ENCODE measurements at places on chromosomes 16 and 17.

DNA sequence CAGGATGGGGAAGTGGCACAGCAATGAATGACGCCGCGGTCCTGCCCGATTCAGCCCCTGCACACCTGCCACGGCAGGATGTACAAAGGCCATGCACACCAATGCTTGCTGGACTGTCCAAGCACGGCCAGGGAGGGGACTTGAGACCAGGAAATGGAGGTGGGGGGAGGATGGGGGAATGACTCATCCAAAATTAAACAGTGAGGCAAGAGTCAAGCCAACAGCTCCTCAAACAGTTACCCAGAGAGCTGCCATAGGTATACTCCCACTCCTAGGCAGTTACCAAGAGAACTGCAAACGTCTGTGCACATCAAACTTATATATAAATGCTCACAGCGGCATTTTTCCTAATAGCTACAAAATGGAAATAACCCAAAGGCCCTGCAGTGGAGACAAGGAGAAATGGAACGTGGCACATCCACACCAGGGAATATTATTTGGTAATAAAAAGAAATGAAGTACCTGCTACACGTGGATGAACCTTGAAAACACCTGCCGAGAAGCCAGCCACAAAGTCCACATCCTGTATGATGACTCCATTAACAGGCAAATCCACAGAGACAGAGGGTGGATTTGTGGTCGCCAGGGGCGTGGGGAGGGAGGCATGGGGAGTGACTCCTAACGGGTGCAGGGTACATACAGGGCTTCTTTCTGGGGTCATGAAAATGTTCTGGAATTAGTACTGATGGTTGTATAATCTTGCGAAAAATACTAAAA, 54.1 kb downstream of the VAC14 start:
- DNase-seq = no peak

DNA sequence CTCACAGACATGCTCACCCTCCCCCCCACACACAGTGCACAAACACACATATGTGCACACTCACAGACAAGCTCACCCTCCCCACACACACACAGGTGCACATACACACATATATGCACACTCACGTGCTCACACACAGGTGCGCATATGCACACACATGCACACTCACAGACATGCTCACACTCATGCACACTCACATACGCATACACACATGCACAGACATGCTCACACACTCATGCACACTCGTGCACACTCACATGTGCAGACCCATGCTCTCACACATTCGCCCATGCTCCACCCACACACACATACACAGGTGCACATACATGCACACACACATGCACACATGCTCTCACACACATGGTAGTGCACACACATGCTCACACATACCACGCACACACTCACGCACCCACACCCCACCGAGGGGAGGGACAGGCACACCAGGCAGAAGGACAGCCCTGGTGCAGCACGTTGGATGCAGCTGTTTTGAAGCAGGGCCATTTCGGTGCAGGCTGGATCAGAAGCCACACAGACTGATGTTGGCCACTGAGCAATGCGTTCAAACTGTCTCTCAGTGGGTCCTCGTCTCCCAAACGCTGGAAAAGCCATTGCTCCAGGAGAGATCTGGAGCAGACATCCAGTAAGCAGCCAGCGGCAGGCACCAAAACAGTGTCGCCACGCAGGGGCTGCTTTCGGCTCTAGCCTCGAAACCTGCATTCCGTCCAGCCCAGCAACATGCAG, 86.2 kb upstream of the ZNF469 start:
- no peak for DNase-seq

DNA sequence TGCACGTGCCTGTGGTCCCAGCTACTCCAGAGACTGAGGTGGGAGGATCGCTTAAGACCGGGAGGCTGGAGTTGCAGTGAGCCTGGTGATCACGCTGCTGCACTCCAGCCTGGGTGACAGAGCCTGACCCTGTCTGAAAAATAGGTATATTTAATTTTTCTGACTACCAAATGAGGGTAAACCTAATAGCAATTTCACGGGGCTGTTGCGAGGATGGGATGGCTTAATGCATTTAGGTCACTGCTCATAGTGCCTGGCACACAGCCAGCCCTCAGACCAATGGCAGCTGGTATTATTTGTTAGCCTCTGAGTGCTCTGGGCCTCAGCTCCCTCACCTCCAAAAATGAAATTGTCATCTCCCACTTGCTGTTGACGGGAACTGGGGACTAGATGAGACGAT, 5.9 kb upstream of the CDIP1 start:
- no peak for DNase-seq

- DNase-seq = no peak
Observed at GRCh38 chr17:64133546-64134215, 3.7 kb upstream of the ERN1 start.

DNA sequence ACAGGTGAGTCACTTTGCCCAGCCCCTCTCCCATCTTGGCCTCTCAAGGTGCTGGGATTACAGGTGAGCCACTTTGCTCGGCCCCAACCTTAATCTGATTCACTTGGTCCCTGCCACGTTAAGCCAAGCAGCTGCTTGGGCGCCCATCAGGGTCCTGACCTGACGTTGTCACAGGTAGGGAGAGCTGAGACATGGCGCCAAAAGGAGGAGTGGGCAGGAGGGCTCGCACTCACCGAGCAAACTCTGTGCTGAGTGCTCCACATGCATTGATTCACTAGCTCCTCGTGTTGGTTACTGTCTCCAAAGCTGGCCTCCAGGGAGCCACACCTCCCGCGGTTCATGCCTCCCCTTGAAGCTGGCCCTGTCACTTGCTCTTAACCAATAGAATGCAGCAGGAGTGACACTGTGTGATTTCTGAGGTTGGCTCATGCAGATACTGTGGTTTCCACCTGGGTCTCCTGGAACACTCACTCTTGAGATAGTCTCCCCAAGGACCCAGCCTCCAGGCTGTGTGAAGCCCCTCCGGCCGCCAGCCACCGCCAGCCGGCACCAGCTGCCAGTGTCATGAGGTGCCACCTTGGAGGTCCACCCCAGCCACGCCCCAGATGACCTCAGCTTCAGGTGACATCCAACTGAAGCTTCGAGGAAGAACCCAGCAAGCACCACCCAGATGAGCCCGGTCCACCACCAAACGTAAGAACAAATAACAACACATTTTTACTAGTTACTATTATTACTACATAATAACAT, 223.0 kb downstream of the GSG1L start:
- DNase-seq = no peak

- DNase-seq = no peak
Observed at GRCh38 chr16:29804455-29805231, 1.7 kb upstream of the MAZ start.

DNA sequence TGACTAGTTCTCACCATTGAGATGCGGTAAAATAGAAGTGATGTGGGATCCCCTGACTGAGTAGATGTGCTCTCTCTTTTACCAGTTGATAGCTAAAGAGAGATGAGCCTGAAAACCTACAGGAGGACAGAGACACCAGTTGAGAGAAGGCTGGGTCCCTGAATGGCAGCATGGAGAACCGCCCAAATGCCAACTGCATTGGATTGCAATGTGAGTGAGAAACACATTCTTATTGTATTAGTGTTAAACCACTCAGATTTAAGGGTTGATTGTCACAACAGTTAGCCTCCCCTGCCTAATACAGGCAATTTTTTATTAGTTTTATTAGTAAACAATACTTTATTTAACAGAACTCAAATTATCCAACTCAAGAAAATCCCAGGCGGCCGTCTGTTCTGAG, 61.2 kb downstream of the SPACA3 start:
- no peak for DNase-seq

GRCh38 chr16:29820730-29821642, 724 bp downstream of the MVP start:
- DNase-seq = no peak

DNA sequence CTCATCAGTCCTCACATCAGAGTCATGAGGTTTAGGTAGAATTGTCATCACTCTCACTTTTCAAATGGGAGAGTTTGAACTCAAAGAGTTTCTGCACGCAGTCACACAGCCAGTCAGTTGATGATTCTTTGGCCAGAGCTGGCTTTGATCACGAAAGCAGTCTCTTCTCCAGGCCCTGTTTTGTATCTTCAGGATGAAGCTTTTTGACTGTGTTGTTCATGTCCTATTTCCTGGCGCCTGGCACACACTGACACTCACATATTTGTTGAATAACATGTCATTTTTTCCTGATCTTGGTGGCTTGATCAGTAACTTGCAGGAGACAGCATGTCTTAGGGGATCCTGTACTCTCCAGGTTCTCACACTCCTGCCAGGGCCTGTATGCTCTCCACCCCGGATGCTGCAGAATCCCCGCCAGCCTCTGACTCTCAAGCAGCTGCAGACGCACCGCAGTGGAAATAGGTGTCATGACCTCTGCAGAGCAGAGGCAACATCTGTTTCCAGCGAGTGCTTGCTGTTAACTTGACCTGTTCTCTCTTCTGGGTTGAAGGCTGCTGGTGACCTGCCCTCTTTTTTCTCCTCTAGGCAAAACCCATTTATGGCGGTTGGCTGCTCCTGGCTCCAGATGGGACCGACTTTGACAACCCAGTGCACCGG, 33.0 kb downstream of the MPRIP start:
- no peak for DNase-seq

- DNase-seq = no peak
Observed at GRCh38 chr16:16163571-16163970, 59.7 kb downstream of the ABCC6 start.

GRCh38 chr17:83104577-83105505, 25.4 kb downstream of the METRNL start:
- DNase-seq = no peak

GRCh38 chr16:19696328-19696727, 21.7 kb downstream of the KNOP1 start:
- DNase-seq = no peak

DNA sequence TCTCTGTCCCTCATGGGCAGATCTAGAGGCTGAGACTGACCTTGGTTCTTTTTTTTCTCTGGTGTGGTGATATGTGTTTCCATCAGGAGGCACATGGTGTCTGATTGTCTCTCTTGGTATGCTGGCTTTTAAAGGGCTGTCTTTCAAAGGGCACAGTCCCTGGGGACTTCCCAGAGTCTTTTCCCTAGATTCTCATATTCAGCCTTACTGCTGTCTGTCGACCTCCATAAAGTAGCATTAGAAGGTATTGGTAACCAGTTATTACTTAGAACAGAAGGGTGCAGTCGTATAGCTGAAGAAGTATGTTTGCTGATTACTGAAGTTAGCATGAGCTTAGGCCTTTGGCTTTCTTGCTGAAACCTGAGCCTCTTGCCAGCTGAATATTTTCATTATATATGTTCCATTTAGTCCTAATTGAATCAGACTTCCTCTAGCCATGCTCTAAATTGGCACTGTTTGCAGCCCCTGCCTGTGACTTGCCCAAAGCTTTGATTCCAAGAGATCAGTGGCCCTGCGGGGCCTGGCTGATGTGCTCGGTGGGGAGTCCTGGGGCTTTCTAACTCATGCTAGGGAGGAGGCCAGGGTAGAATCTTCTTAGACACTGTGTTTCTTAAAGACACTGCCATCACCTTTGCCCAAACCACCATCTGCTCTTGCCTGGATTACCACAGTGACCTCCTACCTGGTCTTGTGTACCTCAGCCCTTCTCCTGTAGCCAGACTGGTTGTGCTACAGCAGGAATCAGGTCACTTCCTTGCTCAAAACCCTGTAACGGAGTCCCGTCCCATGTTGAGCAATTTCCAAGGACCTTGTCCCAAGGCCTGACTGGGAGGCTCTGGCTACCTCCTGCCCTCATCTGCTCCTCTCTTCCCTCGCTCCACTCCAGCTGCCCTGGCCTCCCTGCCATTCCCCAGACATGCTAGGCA, 71.5 kb downstream of the WWP2 start:
- DNase-seq = no peak

GRCh38 chr17:51165680-51166197, 472 bp upstream of the NME2 start:
- no peak for DNase-seq

GRCh38 chr17:66906321-66907278, 57.9 kb upstream of the CACNG4 start:
- DNase-seq = peak; percentile 63

DNA sequence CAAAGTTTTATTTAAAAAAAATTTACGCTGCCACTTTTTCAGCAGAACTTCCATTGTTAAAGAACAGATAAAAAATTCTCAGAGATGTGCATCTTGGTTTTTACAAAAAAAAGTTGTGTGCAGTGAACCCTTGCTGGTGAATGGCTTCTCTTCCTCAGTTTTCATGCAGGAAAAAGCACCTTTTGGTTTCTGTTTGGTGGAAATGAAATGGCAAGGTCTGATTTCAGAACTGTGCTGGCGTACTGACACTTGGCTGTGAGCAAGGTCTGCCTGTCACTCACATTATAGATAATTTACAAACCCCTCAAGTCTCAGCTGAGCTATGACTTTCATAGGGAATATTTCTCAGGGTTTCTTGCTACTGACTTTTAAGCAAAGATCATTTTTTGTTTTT, 5.7 kb upstream of the SALL1 start:
- DNase-seq = no peak

DNA sequence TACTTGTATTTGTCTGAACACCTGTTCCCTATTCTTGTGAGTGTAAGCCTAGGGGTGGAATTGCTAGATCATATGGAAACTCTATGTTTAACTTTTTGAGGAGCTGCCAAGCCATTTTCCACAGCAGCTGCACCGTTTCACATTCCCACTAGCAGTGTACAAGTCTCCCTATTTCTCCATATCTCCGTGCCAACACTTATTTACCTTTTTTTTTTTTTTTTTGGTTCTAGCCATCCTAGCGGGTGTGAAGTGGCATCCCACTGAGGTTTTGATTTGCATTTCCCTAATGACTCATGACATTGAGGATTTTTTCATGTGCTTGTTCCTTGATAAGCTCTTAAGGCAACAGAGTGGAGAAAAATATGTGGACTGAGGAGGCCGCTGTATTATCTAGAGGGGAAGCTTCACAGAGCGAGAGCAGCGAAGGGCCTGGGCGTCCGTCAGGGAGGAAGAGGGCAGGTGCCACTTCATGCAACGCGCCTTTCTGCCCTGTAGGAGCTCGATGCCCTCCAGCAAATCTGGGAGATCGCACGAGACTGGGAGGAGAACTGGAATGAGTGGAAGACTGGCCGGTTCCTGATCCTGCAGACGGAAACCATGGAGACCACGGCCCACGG, 50.0 kb downstream of the DNAH2 start:
- DNase-seq = no peak

GRCh38 chr16:27243725-27244362, 24.7 kb downstream of the NSMCE1 start:
- no peak for DNase-seq

DNA sequence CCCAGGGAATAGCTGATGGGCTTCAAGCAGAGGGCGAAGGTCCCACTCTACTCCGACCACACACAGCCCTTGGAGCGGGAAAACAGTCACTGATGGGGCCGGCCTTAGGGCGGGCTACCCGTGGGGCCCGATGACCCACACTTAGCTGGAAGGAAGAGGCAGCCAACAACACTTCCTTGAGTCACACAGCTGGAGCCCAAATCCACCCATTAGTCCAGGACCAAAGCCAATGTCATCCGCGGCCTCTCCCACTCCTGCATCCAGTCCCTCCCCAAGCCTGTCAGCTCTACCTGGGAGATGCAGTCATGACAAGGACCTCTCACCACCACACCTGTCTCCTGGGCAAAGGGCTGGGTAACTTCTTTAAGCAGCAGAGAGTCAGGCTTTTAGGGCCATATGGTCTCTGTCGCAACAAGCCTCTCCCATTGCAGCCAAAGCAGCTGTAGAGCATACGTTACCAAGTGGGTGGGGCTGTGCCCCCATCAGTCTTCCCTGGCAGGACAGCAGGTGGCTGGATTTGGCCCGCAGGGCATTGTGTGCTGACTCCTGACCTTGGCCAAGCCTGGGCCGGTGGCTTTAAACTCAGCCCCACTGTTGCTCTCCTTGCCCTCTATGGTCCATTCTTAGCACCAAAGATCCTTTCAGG, 110.7 kb downstream of the SOCS1 start:
- DNase-seq = no peak

GRCh38 chr17:48505788-48506187, 25.0 kb downstream of the HOXB1 start:
- DNase-seq = no peak

All from activated T-cell treated with anti-CD3 and anti-CD28 coated beads for 48 hours (primary cell).